ENCODE measurements at places on chromosomes 6 and 20. TPM values are rescaled to one million over a fixed set of nuclear protein-coding genes. Genes with fewer than 3 reads are reported as not detected.
A peak's percentile ranks its signal among the peaks of the same experiment; 100 is the strongest.

TRIM15 gene
- total RNA-seq, result not detected

SIRPB2 gene
- not detected for total RNA-seq

EPPIN gene
- not detected for total RNA-seq

BMP6 gene
- not detected for total RNA-seq

TMC2 gene
- not detected for total RNA-seq

PAK1IP1 gene
- total RNA-seq, result 12.2 TPM

HDAC2 gene
- 147 TPM for total RNA-seq

DAAM2 gene
- 87.2 TPM for total RNA-seq

PREP gene
- total RNA-seq, result 35.7 TPM

VWA7 gene
- total RNA-seq, result 0.94 TPM

- H3K27me3 ChIP-seq, result no peaks in the 10 kb centered on the region
- H3K4me1 ChIP-seq, result peaks cover under 1% of the 10 kb centered on the region
- no peaks in the 10 kb centered on the region for H3K36me3 ChIP-seq
- no peak overlapping the region for H3K27ac ChIP-seq
- no peak for DNase-seq
Measured at GRCh38 chr6:11166948-11167347, 55.4 kb upstream of the ERVFRD-1 start.

DNA sequence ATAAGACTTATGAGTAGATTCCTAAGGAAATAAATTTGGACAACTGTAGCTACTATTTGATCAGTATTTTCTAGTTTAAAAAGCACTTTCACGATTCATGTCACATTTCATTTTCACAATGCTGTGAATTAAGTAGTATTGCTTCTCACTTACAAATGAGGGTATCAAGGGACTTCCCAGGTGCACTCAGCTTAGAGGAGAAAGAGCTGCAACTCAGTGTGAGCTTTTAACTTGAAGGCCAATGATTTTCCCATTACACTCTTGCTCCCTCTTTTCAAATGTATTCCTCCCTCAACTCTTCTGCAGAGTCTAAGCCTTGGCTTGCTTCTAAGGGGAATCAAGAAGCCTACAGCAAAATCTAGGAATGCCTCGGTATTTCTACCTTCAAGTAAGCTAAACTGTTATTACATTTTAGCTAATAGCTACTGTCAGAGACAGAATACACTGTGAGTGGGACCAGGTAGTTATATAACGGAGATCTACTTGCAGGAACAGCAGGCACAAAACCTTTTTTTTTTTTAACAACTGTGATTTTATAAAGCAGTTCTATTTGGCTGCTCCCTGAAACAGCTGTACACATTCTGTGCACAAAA lies 339.0 kb downstream of the SYNE1 start:
- H3K36me3 ChIP-seq, result peaks cover 26% of the 10 kb centered on the region
- H3K27ac ChIP-seq, result no peak overlapping the region
- DNase-seq, result no peak

- H3K36me3 ChIP-seq, result no peaks in the 10 kb centered on the region
- no peak overlapping the region for H3K27ac ChIP-seq
- H3K4me1 ChIP-seq, result no peaks in the 10 kb centered on the region
Measured at GRCh38 chr20:59259946-59260345, 40.5 kb upstream of the EDN3 start.

DNA sequence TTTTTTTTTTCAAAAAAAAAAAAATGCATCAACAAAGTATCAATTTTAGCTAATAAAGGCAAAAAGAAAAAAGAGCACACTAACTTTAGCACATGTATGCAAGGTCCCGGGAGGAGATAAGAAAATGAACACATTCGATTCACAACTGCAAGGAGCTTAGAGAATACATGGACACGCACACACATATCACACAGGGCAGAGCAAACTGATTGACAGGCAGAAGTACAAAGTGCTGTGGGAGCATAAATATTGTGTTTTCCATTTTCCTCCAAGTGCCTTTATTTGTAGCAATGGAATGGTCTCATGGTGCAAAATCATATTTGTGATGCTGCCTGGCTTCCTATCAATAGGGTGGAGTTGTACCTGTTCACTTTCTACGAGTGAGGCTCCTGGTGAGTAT lies 63.8 kb downstream of the SGK1 start:
- no peak overlapping the region for H3K4me3 ChIP-seq
- no peaks in the 10 kb centered on the region for H3K36me3 ChIP-seq

GRCh38 chr6:44264154-44265006 lies 971 bp downstream of the NFKBIE start:
- H3K4me1 ChIP-seq, result peaks cover 26% of the 10 kb centered on the region
- H3K36me3 ChIP-seq, result peaks cover 7% of the 10 kb centered on the region
- H3K27me3 ChIP-seq, result peaks cover 10% of the 10 kb centered on the region
- peak overlapping the region; percentile 79 for H3K27ac ChIP-seq
- peak overlapping the region; percentile 90 for H3K4me3 ChIP-seq
- DNase-seq, result no peak

DNA sequence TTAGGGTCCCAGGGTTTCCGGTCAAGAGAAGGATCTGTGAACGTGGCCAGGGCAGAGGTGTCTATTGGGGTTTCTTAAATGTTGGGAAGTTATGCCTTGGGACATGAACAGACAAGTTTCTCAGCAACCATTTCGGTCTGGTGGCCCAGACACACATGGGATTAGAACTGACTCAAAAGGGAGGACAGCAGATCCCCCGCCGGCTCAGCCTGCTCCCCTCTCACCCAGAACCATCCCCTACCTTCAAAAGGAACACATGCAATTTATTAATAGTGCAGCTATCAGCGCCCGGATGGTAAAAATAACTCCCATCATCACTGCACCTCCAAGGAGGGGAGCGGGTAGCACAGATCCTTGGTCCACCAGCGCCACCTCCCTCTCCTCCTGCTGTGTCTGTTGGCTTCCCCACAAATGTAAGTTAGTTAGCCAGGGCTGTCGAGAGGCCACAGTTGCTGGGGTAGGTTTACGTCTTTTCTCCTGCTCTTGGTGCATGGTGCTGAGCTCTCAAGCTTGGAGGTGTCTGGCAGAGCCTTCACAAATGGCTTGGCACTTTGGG lies 77.1 kb downstream of the TRAM2 start:
- peak; percentile 80 for DNase-seq
- H3K27me3 ChIP-seq, result no peaks in the 10 kb centered on the region
- H3K27ac ChIP-seq, result peak overlapping the region; percentile 74
- H3K4me1 ChIP-seq, result peaks cover 56% of the 10 kb centered on the region
- peaks cover 64% of the 10 kb centered on the region for H3K36me3 ChIP-seq

DNA sequence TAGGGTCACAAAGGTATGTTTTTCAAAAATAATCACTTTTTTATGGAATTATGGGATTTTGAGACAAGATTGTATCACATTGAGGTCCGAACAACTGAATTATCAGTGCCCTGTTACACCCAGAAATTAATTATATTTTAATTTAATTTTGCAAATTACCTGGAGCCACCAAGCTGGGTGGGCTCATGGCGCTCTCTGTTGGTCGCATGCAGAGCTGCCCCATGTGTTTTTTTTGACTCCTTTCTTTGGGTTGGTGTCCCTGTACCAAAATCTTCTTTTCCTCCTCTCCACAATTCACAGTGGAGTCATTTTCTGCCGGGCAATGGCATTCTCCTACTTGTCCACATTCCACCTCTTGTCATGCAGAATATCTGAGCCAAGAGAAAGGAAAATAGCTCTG lies 38.9 kb upstream of the FRMD1 start:
- no peaks in the 10 kb centered on the region for H3K36me3 ChIP-seq
- H3K27ac ChIP-seq, result no peak overlapping the region
- H3K4me1 ChIP-seq, result peaks cover 4% of the 10 kb centered on the region
- no peak overlapping the region for H3K4me3 ChIP-seq
- H3K27me3 ChIP-seq, result no peaks in the 10 kb centered on the region

- no peak overlapping the region for H3K4me3 ChIP-seq
- no peaks in the 10 kb centered on the region for H3K27me3 ChIP-seq
- H3K27ac ChIP-seq, result no peak overlapping the region
- H3K36me3 ChIP-seq, result no peaks in the 10 kb centered on the region
- H3K4me1 ChIP-seq, result no peaks in the 10 kb centered on the region
Measured at GRCh38 chr6:118017301-118017848, 110.3 kb downstream of the SLC35F1 start.

DNA sequence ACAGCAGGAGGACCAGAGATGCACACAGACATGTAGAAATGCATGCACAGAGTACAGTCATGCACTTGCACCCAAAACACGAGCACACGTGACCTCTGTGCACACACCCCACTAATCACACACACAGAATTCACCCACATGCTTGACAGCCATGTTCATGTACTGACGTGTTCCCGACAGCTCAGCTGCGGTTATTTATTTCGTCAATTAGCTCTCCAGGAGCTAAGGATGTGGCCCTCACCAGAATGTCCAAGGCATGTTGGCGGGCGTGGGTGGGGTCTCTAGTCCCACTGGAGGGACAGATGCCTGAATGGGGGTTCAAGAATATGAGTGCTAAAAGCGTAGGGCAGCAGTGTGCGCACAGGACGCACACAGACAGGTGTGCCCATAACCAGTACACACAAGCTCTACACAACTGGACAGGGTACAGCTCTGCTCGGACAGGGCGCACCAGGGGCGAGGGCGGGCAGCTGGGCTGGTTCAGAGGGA lies 571 bp upstream of the PRPF6 start:
- H3K36me3 ChIP-seq, result peaks cover 18% of the 10 kb centered on the region
- no peak for DNase-seq
- peaks cover 48% of the 10 kb centered on the region for H3K4me1 ChIP-seq
- no peaks in the 10 kb centered on the region for H3K27me3 ChIP-seq

DNA sequence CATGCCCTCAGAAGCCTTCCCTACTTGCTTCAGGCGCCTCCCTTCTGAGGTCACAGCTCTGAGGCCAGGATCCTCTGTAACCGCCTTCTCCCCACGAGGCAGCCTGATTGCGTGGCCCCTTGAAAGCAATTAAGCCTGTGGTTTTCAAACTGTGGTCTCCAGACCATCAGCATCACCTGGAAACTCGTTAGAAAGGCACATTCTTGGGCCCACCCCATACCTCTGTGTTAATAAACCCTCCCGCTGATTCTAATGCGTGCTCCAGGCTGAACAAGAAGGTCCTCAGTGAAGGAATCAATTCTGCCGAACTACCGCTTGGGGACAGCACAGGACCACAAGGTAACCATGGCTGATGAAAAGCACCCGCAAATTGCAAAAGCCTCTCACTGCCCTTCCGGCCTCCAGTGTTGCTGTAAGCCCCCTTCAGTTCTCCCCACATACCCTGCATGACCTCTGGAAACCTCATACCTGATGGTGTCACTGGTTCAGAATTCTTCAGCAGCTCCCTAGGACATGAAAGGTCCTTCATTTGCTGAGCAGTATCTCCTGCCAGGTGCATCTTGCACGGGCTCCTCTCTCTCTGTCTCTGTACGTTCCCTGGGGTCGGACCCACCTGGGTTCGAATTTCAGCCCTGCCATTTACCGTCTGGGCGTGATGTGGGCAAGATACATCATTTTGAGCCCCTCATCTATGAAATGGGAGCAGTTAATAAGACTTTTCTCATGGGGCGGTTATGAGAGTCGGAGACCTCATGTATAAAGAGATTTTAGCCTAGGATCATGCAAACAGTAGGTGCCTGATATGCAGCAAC lies 93.3 kb upstream of the RNF24 start:
- H3K36me3 ChIP-seq, result no peaks in the 10 kb centered on the region
- no peak overlapping the region for H3K4me3 ChIP-seq
- H3K27me3 ChIP-seq, result peaks cover 2% of the 10 kb centered on the region
- peak; percentile 86 for DNase-seq

- no peak for DNase-seq
- H3K27ac ChIP-seq, result peak overlapping the region; percentile 29
Measured at GRCh38 chr6:37190159-37190535, 20.2 kb downstream of the PIM1 start.

DNA sequence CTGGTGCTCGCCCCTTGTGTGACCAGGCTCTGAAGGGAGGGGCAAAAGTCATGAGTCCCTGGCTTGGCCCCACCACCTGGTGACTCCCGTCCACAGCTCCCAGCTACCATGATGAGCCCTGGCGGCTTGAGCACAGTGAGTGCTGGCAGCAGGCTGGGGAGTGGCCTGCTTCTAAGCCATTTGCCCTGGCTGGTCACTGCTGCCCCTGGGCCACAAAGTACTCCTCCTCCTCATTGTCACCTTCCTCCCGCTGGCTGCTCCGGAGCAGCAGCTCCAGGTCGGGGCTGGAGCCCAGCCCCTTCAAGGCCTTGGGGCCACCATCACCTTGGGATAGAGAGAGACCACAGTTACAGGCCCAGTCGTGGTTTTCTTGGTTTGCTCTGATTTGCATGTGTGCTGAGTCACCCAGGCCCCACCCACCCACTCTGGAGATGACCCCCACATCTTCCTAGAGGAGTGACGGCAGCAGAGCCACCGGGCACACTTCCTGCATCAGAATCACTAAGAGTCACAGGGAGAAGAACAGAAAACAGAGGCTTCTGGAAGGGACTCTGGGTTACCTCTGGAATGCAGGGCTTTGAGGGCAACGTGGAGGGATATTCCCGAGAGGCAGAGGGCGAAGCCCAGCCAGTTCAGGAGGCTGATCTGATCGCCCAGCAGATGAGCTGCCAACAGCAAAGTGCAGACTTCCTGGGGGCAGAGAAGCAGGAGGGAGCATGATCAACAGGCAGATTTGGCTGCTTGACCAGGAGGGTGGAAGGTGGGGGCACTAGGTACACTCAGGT lies 42.1 kb upstream of the CDH22 start:
- H3K27ac ChIP-seq, result peak overlapping the region; percentile 95
- H3K36me3 ChIP-seq, result peaks cover 12% of the 10 kb centered on the region
- peak overlapping the region; percentile 27 for H3K4me3 ChIP-seq
- no peak for DNase-seq
- peaks cover 29% of the 10 kb centered on the region for H3K4me1 ChIP-seq
- no peaks in the 10 kb centered on the region for H3K27me3 ChIP-seq

DNA sequence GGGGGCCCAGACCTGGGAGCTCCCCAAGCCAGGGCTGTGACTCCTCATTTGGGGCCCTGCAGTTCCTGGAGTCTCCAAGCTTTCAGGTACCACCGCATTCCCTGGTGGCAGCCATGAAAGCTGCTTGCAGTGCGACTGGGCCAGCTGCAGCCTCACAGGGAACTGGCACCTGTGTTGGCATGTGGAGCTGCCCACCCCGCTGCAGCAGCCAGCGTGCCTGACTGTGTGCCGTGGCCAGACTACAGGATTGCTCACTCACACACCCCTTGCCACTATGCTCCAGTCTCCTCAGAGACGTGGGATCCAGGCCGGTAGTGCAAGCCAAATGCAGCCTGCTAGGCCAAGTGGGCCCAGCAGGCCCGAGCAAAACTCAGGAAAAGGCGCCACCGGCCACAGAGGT lies 450.7 kb downstream of the COL12A1 start:
- no peaks in the 10 kb centered on the region for H3K27me3 ChIP-seq
- H3K4me3 ChIP-seq, result no peak overlapping the region

DNA sequence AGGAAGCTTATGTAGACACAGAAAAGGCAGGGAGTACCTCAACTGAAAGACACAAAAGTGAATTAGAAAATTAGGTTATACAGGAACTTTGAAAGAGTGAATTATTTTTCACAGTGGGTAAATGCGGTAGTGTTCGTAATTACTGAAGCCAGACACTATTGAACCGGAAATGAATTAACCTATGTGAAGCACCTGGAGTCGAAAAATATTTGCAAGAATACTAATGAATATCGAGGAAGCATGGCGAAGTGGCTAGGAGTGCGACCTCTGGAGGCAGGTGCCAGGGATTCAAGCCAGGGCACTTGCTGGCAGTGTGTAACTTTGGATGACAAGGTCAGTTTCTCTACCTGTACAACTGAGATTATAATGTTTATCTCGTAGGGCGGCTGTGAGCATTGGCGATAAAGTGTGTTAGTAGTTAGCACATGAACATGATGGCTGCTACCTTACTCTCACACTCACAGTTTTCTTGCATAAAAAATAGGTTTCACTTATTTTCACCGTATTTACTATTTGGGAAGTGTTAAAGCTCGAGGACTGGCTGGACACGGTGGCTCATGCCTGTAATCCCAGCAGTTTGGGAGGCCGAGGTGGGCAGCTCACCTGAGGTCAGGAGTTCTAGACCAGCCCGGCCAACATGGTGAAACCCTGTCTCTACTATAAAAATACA lies 567 bp upstream of the SLC18B1 start:
- H3K4me3 ChIP-seq, result peak overlapping the region; percentile 84
- peaks cover 23% of the 10 kb centered on the region for H3K27me3 ChIP-seq
- no peak for DNase-seq
- peaks cover 4% of the 10 kb centered on the region for H3K36me3 ChIP-seq
